Gastrocnemius medialis (tissue), 4 donors: ENCODE measurements at places on chromosomes 3 and 15.
A peak's percentile ranks its signal among the peaks of the same experiment; 100 is the strongest.

GRCh38 chr3:107817076-107817475, 273.8 kb downstream of the CD47 start:
- DNase-seq: no peak

GRCh38 chr3:179589143-179589542, 15.3 kb downstream of the MRPL47 start:
- no peak for DNase-seq

GRCh38 chr3:141279077-141279967, 47.7 kb downstream of the PXYLP1 start:
- DNase-seq: no peak

DNA sequence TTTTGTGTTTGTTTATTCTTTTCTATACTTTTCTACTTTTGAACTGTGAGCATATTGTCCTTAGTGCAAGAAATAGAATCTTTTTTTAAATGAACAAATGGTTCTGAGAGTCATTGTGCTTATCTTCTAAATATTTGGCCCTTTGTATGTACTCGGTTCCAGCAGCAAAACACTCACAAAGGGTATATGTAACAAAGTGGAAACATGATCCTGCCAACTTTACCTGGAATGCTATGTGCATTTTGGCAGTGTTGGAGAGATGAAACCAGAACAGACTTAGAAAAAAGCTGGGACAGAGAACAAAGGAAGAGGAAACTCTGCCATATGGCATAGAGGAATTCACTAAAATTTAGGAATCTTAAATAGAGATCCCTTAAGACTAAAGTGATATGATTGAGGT, 150.1 kb downstream of the FGF12 start:
- DNase-seq: no peak

GRCh38 chr15:89400782-89401545, 66.3 kb upstream of the POLG start:
- no peak for DNase-seq

- no peak for DNase-seq
These were observed 36.7 kb upstream of the BDH1 start for GRCh38 chr3:197592361-197593045.

DNA sequence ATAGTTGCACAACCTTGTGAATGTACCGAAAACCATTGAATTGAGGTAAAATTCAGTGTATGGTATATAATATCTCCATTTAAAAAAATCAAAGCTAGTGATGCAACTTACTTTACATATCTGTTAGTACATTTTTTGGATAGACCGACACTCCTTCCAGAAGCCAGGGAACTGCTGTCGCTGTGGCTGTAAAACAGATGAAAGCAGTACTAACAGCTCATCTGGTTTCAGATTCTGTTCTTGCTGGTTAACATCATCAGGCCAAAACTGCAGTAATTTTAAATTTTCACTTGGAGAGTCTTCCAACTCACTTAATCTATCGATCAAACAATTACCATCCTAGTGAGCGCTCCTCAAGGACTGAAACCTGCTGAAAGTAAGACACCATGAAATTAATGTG, 145.1 kb downstream of the LRRC28 start:
- no peak for DNase-seq

GRCh38 chr3:25592510-25592968, 72.2 kb downstream of the TOP2B start:
- no peak for DNase-seq

GRCh38 chr3:53726643-53727042, 119.6 kb downstream of the CHDH start:
- no peak for DNase-seq

DNA sequence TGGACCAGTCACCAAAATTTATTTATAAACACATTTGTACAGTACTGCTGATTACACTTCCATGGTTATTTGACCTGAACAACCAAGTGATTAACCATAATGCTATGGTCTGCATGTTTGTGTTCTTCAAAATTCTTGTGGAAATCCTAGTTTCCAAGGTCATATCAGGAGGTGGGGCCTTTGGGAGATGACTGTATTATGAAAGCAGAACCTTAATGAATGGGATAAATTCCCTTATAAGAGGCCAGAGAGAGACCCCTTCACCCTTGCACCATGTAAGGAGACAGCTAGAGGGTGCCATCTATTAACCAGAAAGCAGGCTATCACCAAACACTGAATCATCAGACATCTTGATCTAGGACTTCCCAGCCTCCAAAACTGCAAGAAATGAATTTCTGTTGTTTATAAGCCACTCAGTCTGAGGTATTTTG, 1.9 kb downstream of the SCAPER start:
- DNase-seq: no peak

GRCh38 chr3:195159117-195159813, 111.7 kb downstream of the XXYLT1 start:
- DNase-seq: no peak

DNA sequence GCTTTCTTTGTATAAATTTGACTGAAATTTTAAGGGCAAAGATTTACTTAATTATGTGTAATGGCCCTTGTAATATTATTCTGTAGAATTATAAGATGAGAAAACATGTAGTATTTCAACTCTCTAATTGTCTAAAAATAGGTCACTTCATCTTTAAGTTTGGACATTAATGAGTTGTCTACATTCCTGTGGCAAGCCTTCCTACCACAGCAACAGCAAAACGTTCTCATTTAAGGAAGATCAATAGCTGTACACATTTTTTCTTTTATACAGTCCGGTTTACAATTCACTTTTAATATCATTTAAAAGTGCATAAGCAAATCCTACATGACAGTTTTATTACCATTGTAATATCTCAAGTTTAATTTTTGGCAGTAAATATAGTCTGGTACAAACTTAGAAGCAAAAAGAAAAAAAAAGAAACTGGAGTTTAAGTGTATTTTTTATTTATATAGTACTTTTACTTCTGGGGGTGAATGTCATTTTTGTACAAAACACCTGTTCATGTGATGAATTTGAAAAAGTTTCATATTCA, 501.8 kb downstream of the ZPLD1 start:
- DNase-seq: no peak

DNA sequence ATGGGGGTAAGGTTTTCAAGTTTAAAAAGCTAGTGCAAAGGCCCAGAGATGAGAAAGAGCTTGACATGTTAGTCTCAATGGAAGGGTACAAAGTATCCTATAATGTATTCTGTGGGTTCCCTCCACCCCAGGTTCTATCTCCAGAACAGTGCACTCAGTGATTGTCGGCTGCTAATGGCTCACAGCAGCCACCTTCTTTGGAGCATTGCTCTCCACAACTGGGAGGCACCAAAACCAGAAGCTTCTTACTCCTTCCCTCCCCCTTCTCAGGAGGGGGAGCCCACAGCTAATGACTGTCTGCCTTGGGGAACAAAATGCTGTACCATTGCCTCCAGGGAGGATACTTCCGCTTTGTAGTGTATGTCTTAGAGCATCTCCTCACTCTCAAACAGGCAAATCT, 439.4 kb upstream of the RBMS3 start:
- no peak for DNase-seq

GRCh38 chr15:93645594-93645993, 556.6 kb upstream of the RGMA start:
- DNase-seq: no peak

- no peak for DNase-seq
These were observed 63.1 kb upstream of the UBE3A start for GRCh38 chr15:25501828-25502446.

- DNase-seq: no peak
These were observed 117.6 kb downstream of the FEZF2 start for GRCh38 chr3:62255758-62256157.

DNA sequence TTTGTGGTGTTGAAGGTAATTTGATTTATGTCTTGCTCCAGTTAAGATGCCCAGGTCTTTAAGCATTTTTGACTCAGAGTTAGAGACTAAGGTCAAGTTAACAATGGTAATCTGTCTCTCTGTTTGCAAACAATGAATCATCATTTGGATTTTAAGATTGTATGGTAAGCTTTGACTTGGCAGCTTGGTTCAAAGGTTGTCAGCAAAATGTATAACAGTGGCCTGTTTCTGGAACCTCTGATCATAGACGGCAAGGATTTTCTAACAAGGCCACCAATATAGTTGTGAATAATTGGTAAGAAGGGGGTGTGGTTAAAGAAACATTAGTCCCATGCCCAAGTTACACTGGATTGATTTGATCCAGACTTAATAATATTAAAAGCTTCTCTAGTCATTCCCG, 775.2 kb upstream of the GOLIM4 start:
- no peak for DNase-seq

- no peak for DNase-seq
These were observed 123.8 kb upstream of the PHLDB2 start for GRCh38 chr3:111735243-111735758.

DNA sequence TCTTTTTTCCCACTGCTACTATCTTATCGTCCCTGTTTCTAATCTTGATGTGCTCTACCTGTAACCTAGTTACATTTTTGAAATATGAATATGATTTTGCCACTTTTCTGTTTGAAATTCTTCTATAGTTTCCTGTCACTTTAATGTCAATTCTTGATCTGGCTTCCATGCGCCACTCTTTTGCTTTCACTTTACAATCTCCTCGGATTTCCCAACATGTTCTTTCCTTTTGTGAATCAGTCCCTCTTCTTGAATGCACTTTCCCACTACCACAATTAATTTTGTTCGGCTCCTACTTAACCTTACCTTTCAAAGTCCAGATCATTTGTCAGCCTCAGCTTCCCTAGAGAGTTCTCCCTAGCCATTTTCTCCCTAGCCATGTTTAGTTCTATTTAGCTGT, 8.3 kb downstream of the TIMMDC1 start:
- no peak for DNase-seq

- DNase-seq: no peak
These were observed 73.5 kb downstream of the DAPK2 start for GRCh38 chr15:63972801-63973200.

DNA sequence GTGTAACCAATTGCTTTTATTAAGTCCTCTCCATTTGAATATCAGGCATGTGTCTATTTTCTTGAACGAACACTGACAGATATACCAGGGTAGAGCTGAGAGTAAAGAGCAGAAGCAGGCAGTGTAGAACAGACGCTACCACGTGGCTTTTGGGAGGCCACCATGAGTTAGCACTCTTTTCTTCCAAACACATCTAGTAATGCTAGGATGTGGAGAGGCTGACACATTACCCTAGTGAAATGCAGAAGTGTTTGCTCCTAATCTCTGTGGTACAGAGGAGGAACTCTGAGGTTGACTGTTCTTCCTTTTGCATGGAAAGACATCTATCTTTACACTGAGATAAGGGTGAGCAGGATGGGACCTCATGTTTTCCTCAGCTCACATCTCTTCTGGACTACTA, 216.3 kb downstream of the SATB1 start:
- DNase-seq: no peak

DNA sequence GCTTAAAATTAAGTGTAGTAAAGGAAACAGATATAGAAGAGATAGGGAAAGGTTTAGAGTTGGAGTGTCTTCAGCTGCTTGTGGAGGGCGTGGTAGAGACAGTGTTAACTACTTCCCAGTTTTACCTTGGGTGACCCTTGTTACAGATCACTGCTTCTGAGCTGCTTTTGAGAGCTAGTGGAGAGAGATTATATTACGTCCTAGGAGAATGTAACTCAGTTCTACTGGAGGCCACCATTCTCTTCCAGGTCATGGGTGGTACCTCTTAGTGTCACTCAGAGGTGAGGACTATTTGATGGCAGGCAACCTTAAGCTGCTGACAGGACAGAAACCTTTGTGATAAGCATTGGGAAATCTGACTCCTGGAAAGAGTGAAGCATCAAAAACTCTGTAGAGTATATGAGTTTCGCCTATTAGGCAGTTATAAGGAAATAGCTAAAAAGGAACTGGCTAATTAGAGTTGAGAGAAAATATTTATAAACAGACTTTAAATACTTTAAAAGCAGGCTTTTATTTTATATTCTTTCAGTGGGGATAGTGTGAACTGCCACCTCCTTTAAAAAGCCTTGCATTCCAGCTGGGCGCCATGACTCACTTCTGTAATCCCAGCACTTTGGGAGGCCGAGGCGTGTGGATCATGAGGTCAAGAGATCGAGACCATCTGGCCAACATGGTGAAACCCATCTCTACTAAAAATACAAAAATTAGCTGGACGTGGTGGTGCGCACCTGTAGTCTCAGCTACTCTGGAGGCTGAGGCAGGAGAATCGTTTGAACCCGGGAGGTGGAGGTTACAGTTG, 106.5 kb downstream of the ZNF609 start:
- no peak for DNase-seq

DNA sequence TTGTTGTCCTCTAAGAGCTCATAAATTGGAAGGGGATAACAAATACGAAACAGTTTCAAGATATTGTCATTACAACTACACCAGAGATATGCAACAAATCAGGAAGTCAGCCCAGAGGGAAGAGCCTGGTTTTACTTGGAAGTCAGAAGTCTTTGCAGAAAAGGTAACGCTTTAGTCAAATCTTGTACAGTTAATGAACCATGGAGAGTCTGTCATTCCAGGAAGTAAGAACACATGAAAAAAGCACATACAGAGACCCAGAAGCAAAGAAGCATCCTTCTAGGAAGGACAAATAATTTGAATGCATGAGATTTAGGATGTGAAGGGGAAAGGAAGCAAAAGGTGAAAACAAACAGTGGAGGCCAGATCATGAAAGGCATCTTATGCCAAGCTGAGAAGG, 19.6 kb downstream of the DYNC1LI1 start:
- DNase-seq: no peak

GRCh38 chr3:78918361-78919020, 849.3 kb downstream of the ROBO1 start:
- DNase-seq: no peak

GRCh38 chr3:56923526-56924224, 121.9 kb upstream of the ARHGEF3 start:
- no peak for DNase-seq

DNA sequence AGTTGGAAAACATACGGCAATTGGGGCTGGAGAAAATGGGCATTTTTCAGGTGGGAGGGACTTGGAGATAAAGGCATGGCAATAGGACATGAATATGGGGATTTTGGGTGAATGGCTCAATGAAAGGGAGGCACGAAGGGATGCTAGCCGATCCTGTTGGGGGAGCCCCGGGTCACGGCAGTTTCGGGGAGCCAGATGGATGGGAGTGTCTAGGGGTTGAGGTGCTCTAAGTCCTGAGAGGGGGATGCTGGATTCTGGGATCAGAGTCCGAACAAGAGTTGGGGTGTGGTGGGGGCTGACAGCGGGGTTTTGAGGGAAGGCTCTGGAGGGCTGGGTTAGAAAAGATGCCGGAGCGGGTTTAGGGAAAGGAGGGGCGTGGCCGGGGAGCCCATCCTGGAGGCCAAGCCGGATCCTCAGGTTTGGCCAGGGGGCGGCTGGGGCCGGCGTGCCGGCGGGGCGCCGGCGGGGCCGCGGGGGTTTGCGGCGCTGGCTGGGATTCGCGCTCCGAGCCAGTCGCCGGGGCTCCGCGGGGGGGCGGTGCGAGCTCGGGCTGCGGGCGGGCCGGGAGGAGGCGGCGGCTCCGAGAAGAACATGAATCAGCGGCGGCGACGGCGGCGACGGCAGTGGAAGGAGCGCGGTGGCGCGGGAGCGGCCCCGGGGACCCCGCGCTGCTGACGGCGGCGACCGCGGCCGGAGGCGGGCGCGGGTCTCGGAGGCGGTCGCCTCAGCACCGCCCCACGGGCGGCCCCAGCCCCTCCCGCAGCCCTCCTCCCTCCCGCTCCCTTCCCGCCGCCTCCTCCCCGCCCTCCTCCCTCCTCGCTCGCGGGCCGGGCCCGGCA, at the start of gene TYRO3:
Gene TYRO3 (plus strand): TSS at position 813 of the 839 bp plus-strand sequence. CDS start 46 bp downstream, outside the sequence.
- peak; percentile 45 for DNase-seq
